NK-92 treated with Interleukin-12 subunit alpha and Interleukin-12 subunit beta, amount 100 ng/mL, for 24 hours (cell line): ENCODE measurements at places on chromosomes 4 and X.

DNA sequence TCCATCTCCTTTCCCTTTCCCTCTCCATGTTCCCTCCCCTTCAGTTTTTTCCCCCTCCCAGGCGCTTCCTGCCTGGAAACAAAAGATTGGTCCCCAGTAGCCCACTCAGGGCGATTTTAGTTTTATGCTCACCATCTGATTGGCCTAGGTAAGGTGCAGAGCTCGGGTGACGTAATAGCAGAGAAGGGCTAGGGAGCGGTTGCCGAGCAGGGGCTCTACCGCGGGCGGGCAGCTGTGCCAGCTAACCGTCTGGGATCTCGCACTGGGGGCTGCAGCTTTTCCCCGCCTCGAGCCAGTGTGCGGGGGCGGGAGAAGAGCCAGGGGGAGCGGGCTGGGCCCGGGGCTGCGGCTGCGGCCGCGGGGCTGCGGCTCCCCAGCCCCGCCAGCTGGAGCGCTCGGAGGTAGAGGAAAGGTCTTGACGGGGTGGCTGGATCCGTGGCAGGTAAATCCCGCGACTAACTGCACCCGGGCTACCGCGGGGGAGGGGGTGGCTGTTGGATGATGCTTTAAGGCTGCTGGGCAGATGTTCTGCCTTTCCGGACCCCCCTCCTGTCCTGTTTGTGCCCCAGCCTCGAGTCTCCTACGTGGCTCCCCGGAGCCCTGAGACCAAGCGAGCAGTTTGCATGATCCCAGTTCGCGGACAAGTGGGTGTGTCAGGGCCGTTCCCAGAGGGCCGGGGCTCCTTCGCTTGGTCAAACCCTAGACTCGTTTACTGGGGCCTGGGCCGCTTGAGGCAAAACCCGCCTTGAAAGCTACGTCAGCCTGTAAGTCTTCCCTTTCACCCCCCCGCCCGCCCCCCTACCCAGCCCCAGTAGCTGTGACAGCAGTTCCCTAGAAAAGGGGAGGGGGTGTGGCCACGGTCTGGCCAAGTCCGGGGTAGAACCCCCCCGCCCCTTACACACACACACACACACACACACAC is at the start of gene PAK3:
TSS of gene PAK3 (plus strand) at position 218 of the 922 bp plus-strand sequence. CDS start 26,913 bp downstream, outside the sequence.
- no peak for DNase-seq

DNA sequence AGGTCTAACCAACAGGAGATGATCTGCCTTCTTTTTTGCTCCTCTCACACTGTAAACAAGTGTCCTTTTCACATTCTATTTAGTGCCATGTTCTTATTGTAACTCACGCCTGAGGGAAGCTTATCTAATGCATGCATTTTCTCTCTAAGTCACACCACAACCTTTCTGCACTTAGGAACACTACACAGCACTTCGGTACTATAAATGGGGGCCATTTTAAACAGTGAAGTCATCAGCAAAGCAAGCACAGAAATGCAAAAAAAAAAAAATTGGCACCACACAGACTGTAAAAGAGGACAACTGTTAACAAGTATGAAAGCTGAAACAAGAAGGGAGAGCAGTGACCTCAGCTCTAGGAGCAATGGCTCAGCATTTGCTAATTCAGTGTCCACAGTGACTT is 45.2 kb downstream of the PRSS12 start:
- no peak for DNase-seq

- DNase-seq: no peak
These were observed 117.4 kb upstream of the NALF2 start for GRCh38 chrX:69386681-69387080.

GRCh38 chr4:110628663-110629213 is 5.9 kb upstream of the PITX2 start:
- no peak for DNase-seq

DNA sequence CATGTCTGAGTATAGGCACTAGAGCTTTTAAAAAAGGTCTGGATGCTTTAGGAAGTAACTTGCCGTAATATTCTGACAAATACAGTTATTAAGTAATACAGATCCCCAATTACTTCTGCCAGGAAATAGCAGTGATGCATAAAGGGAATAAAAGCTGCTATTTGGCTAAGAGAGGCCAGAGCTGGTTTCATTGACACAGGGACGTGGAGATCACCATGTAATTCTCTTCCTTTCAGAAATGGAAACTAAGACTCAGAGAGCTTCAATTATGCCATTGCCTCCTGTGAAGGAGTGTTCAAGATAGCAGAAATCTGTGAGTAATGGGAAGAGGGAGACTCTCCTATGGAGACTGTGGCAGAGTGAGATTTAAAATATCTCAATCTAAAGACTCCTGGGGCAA is 238.1 kb downstream of the SLITRK2 start:
- DNase-seq: no peak

- no peak for DNase-seq
These were observed 15.4 kb downstream of the VAMP7 start for GRCh38 chrX:155896512-155896911.

DNA sequence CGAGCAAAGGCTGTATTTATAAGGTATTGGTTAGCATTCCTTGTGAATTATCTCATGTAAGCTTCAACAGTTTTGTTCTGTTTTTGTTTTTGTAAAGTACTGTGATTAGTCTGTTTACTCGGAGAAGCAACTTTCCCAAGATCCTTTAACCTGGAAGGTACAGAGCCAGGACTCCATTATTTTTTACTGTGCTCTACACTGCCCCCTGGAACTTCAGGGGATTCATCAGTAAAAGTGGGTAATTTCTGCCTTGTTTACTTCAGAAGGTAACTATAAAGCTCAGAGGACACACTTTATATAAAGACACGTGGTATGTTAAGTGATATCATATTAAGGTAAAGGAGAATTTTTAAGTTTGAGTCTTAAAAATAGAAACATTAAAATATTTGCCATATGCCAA is 124.9 kb downstream of the IQCM start:
- DNase-seq: no peak

DNA sequence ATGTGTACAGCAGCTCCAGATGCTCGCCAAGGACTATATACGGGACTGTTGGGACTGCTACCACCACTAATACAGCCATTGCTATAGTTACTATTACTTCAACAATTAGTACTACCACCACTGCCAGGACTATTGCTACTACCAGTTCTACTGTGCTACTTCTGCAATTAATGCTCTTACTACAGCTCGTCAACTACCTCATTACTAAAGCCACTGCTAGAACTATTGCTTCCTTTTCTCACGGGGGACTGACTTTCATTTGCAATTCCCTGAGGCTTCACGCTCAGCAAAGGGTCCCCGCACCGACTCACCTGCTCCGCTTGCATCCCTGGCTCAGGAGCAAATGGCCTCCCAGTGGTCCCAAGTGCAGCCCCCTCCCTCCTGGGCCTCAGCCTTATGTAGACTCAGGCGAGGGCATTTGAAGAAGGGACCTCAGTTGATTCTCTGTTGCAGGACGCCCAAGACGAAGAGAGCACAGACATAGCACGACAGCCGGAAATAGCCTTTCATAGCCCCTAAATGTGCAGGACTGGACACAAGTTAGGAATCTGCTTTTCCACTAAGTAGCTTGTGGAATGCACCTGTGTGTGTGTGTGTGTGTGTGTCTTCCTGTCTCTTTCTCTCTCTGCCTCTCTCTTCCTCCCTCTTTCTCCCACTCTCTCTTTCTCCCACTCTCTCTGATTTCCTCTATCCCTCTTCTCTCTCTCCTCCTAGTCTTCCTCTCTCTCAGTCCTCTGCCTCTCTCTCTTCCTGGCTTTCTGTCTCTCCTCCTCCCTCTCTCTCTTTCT is 294.8 kb downstream of the ASMT start:
- DNase-seq: no peak

- DNase-seq: no peak
These were observed 1077.3 kb downstream of the RAPGEF2 start for GRCh38 chr4:160180211-160180610.

GRCh38 chrX:19563746-19564145 is 48.4 kb upstream of the MAP3K15 start:
- no peak for DNase-seq

GRCh38 chrX:82384401-82384800 is 1123.7 kb upstream of the POU3F4 start:
- no peak for DNase-seq

- DNase-seq: no peak
These were observed 37.2 kb downstream of the CLCN5 start for GRCh38 chrX:49959602-49960001.

GRCh38 chr4:168631241-168632162 is 134.7 kb downstream of the PALLD start:
- DNase-seq: no peak

DNA sequence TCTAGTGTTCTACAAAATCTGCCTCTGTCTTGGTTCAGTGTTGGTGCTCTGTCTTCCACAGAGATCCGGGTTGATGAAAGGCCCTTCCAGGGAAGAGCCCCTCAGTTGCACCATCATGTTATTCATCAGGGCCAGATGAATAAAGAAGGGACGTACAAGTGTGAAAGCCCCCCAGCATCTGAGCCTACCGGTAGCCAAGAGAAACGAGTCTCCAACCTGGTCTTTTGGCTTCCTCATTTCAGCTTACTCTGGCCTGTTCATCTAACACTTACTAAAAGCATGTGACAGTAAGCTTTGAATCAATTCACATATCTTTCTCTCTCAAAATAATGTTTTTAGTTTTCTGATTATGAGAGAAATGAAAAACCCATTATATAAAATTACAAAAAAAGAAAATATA is 19.2 kb downstream of the MEPE start:
- no peak for DNase-seq
